ENCODE measurements at places on chromosomes 2 and 18.

GRCh38 chr18:49621301-49621700 lies 59.4 kb downstream of the LIPG start:
- no peaks in the 10 kb centered on the region for H3K27me3 ChIP-seq
- no peak for DNase-seq
- H3K27ac ChIP-seq = no peak overlapping the region
- no peak overlapping the region for H3K4me3 ChIP-seq

GRCh38 chr18:47899107-47899840 lies 31.2 kb downstream of the SMAD2 start:
- no peak overlapping the region for H3K27ac ChIP-seq
- no peaks in the 10 kb centered on the region for H3K36me3 ChIP-seq
- DNase-seq = no peak
- H3K27me3 ChIP-seq = no peaks in the 10 kb centered on the region
- no peaks in the 10 kb centered on the region for H3K4me1 ChIP-seq

DNA sequence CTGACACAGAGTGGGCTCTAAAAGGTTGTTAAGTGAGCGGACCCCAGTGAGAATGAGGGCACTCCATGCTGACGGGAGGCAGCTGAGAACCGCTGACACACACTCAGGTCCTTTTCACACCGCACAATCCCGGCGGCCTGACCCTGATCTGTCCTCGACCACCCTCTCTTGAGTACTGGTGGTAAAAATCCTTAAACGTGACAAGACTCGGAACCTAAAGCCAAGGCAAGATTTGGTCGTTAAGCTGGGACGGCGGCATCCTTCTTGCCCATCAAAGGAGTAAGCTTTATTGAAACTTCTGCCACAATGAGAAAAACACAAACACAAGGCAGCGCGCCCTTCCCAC lies 569 bp downstream of the TMX3 start:
- peaks cover 5% of the 10 kb centered on the region for H3K36me3 ChIP-seq
- H3K27ac ChIP-seq = no peak overlapping the region
- no peak for DNase-seq

GRCh38 chr2:101463911-101464641 lies 10.8 kb downstream of the RFX8 start:
- H3K4me3 ChIP-seq = no peak overlapping the region
- no peaks in the 10 kb centered on the region for H3K36me3 ChIP-seq
- H3K27ac ChIP-seq = peak overlapping the region; percentile 26
- DNase-seq = no peak

- H3K27me3 ChIP-seq = no peaks in the 10 kb centered on the region
- no peak for DNase-seq
- H3K36me3 ChIP-seq = no peaks in the 10 kb centered on the region
- H3K27ac ChIP-seq = no peak overlapping the region
- no peaks in the 10 kb centered on the region for H3K4me1 ChIP-seq
These were observed 167.9 kb downstream of the HRH4 start for GRCh38 chr18:24628326-24628725.

DNA sequence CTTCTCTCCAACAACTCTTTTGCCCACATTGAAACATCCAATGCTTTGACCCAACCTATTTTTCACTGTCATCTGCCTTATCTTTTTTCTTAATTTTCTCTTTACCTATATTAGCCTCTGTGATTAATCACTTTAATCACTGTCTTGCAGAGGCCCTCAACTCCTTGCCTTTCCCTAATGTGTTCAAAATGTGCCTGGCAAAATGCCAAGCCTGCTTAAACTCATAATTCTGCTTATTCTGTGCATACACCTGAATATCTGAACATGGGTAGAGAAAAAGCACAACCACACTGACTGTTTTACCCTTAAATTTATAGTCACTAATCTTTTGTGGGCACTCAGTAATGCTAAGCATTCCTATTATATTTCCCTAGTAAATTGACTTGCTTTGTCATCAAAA lies 63.0 kb upstream of the GALNT13 start:
- H3K36me3 ChIP-seq = no peaks in the 10 kb centered on the region
- no peak overlapping the region for H3K4me3 ChIP-seq
- no peaks in the 10 kb centered on the region for H3K4me1 ChIP-seq
- no peak for DNase-seq
- no peaks in the 10 kb centered on the region for H3K27me3 ChIP-seq

DNA sequence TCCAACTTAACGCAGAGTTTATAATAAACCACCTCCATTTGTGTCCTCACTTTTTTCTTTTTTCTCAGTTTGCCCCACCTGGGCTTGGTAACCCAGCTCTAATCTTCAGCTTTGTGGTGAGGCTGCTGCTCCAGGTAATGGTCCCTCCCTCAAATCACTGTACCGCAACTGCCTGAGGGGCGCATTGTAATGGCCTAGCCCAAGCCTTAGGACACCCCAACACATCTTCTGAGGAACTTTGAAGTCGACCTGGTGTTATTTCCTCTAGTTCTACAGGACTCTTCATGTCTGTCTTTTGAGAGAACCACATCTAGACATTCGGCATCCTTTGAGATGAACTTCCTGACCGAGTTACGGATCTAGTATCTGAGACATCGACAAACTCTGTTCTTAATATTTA lies 99.7 kb downstream of the PLEKHM3 start:
- H3K36me3 ChIP-seq = no peaks in the 10 kb centered on the region
- no peak overlapping the region for H3K4me3 ChIP-seq
- no peaks in the 10 kb centered on the region for H3K4me1 ChIP-seq
- no peak for DNase-seq
- no peak overlapping the region for H3K27ac ChIP-seq

GRCh38 chr2:9057939-9058761 lies 54.7 kb upstream of the MBOAT2 start:
- H3K4me1 ChIP-seq = no peaks in the 10 kb centered on the region
- DNase-seq = no peak
- H3K36me3 ChIP-seq = no peaks in the 10 kb centered on the region
- H3K27ac ChIP-seq = no peak overlapping the region

DNA sequence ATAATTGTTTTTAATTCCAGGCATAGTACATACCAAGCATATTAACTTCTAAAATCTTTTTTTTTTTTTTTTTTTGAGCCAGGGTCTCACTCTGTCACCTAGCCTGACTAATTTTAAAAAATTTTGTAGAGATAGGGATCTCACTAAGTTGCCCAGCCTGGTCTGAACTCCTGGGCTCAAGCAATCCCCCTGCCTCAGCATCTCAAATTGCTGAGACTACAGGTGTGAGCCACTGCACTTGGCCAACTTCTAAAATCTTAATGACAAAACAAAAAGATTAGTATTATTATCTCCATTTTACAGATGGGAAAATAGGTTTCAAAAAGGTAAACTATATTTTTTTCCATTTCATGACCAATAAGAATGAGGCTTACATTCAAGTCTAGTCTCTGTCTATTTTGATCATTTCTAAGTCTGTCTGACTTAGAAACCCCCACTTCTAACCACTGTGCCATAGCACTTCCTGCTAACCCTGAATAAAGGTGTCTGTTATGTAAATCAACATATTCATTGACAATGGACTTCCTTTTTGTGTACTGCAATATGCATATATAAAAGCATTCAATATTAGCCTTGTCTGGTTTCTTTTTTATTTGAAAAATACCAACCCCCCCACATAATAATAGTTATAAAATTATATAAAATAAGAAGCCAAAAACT lies 28.7 kb upstream of the ZEB2 start:
- DNase-seq = no peak
- no peak overlapping the region for H3K4me3 ChIP-seq
- no peaks in the 10 kb centered on the region for H3K4me1 ChIP-seq
- no peaks in the 10 kb centered on the region for H3K36me3 ChIP-seq
- no peak overlapping the region for H3K27ac ChIP-seq

DNA sequence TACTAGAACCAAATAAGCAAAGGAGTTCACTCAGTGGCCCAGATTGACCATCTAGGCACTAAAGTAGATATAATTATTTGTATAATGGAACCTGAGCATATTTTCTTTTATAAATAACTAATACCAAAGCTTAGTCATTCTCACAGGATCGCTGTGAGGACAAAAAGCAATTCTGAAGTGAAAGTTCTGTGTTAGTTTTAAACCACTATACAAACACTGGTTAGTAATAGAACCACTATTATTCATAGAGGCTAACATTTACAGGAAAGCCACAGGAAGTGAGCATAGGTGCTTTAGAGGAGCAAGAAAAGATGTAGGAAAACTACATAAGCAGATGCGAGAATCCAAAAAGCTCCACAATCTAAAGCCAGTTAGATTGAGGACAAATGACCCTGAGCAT lies 364.7 kb downstream of the XIRP2 start:
- H3K27ac ChIP-seq = no peak overlapping the region
- DNase-seq = no peak
- no peaks in the 10 kb centered on the region for H3K27me3 ChIP-seq
- no peaks in the 10 kb centered on the region for H3K36me3 ChIP-seq
- no peaks in the 10 kb centered on the region for H3K4me1 ChIP-seq

GRCh38 chr2:128514555-128514955 lies 195.9 kb upstream of the HS6ST1 start:
- H3K36me3 ChIP-seq = no peaks in the 10 kb centered on the region
- H3K27ac ChIP-seq = no peak overlapping the region
- no peaks in the 10 kb centered on the region for H3K27me3 ChIP-seq
- H3K4me1 ChIP-seq = no peaks in the 10 kb centered on the region

- H3K4me1 ChIP-seq = no peaks in the 10 kb centered on the region
- no peak overlapping the region for H3K4me3 ChIP-seq
- DNase-seq = no peak
- H3K27ac ChIP-seq = no peak overlapping the region
- no peaks in the 10 kb centered on the region for H3K36me3 ChIP-seq
These were observed 171.8 kb upstream of the KLHL29 start for GRCh38 chr2:23213196-23213595.

DNA sequence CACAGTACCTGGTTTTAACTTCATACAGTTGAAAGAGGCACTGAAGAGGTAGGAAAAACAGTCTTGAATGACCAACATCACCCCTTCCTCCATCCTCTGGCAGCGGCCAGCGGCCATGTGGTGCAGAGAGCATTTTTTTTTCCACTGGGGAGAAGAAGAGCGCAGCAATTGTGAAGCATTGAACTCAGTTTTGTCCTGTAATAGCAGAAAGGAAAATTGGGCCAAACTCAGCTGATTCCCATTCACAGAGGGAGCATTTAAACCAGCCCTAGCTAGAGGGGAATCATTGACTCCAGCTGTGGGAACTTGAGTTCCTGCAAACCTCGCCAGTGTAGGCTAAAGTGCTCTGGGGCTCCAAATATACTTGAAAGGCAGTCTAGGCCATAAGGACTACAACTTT lies 316.6 kb upstream of the CHST9 start:
- H3K4me3 ChIP-seq = no peak overlapping the region
- DNase-seq = no peak
- no peaks in the 10 kb centered on the region for H3K4me1 ChIP-seq
- no peak overlapping the region for H3K27ac ChIP-seq

- no peaks in the 10 kb centered on the region for H3K36me3 ChIP-seq
- DNase-seq = no peak
- no peak overlapping the region for H3K4me3 ChIP-seq
- no peaks in the 10 kb centered on the region for H3K27me3 ChIP-seq
These were observed 163.5 kb downstream of the CDH19 start for GRCh38 chr18:66440433-66440832.

DNA sequence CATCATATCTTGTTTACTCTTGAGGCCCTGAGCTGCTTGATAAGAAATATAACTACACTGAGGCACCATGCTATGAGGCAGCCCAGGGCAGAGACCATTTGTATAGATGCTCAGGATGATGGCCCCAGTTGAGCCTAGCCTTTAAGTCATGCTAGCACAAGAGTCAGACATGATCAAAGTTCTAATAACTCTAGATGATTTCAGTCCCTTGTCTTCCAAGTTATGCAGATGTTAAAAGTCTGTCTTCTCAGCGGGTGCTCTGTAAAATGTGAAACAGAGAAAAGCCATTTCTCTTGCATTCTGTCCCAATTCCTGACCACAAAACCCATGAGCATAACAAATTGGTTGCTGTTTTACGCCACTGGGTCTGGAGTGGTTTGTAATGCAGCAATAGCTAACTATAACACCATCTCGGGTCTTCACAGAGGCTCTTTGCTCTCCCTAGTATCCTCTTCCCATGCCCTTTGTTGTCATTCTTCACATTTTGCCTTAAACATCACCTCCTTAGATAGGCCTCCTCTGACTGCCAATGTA lies 49.6 kb downstream of the NXPH2 start:
- H3K4me3 ChIP-seq = no peak overlapping the region
- H3K36me3 ChIP-seq = no peaks in the 10 kb centered on the region
- no peaks in the 10 kb centered on the region for H3K27me3 ChIP-seq
- H3K27ac ChIP-seq = no peak overlapping the region
- no peaks in the 10 kb centered on the region for H3K4me1 ChIP-seq

- no peak overlapping the region for H3K27ac ChIP-seq
- H3K36me3 ChIP-seq = no peaks in the 10 kb centered on the region
- H3K4me3 ChIP-seq = no peak overlapping the region
- peaks cover 2% of the 10 kb centered on the region for H3K27me3 ChIP-seq
- no peak for DNase-seq
- no peaks in the 10 kb centered on the region for H3K4me1 ChIP-seq
These were observed 26.7 kb downstream of the LYPD6 start for GRCh38 chr2:149357058-149357457.

DNA sequence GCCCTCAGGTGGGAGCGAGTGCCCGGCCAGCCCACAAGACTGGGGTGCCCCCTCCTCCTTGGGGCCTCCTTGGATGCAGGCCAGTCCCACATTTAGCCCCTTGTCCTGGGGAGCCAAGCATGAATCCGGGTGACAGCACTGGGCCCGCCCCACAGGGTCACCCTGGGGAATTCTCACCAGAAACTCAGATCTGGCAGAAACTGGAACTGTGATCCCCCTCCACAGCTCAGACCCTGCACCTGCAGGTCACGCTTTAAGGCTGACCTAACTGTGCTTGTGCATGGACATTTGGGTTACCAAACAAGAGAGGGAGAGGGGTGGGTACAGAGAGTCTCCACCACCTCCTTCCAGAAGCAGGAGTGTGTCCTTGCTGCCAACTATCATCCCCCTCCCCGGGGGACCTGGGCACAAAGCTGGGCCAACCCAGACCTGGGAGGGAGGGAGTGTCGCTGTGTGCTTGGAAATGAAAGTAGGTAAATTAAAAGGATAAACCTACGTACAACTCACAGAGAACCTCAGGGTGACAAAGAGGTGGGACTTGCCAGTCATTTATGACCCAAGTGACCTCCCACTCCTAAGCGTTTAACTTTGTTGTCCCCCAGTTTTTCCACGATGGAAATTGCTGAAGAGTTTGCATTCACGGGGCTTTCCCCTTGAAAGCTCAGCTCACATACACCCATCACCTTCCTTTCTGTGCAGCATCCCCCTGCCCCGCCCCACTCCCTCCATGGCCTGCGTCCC lies 9.1 kb downstream of the ITM2C start:
- H3K36me3 ChIP-seq = no peaks in the 10 kb centered on the region
- peaks cover 4% of the 10 kb centered on the region for H3K4me1 ChIP-seq
- DNase-seq = no peak
- no peak overlapping the region for H3K27ac ChIP-seq
- no peak overlapping the region for H3K4me3 ChIP-seq

DNA sequence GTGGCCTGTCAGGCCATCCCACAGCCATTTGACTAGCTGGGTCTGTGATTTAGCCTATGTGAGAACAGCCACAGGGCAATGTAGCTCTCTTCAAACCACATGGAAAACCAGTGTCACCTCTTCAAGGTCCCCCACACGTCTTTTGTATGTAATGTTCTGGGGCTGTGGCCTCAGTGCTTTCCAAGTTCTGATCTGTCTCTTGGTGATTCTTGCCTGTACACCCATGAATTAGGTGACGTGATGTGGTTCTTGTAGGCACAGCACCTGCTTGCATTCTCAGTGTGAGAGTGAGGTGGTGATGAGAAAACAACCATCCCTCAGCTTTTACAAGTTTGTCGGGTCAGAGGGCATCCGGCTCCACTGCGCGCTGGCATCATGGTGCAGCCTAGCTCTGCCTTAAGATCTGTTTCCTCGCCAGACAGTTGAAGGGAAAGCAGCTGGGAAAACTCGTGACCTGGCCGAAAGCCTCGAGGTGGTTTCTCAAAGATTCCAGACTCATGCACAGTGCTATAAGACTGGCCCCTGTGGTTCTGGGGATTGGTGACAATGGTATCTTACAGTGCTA lies 125.8 kb downstream of the TANC1 start:
- peak overlapping the region; percentile 89 for H3K27ac ChIP-seq
- no peaks in the 10 kb centered on the region for H3K36me3 ChIP-seq
- H3K27me3 ChIP-seq = no peaks in the 10 kb centered on the region
- no peak overlapping the region for H3K4me3 ChIP-seq

Measured in aorta (tissue), 5 donors.